ENCODE measurements at places on chromosomes 1 and 21.

DNA sequence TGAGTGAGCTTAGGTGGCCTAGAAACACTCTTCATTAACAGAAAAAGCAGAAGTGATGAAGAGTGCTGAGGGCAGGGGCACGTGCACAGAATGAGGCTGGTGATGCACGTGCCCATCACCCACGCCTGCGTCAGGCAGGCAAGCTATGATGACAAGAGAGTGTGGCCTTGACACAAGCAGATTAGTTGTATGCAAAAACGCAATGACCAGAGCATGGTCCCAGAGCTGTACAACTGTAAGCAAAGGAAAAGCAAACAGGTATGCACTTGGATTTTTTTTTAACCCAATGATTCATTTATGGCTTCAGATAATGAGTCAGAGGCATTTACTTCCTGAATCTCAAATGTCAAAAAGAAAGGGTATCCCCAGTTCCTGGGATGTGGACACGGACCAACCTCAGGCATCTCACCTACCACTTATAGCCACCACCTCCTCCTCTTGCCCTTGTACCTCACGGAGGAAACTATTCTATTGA, 9.1 kb upstream of the TMEM61 start:
- peak; percentile 20 for DNase-seq

- DNase-seq = no peak
Observed at GRCh38 chr1:228161362-228161761, 4.2 kb upstream of the IBA57 start.

DNA sequence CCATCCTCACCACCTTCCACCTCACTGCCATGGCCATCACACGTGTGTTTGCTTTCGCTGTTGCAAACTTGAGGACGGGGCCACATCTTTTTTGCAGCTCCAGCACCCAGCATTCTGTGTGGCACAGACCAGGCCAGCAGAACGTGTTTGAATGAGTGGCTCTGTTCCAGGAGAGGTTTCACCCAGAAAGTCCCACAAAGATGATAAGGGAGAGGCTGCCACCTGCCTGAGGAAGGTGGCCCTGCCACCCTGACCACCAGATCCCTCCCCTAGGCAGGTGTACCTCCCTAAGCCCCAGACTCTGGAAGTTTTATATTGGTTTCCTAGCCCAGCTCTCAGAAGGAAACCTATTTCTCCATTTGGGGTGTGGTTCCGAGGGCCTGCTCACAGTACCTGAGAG, 252.1 kb downstream of the KAZN start:
- DNase-seq = no peak

DNA sequence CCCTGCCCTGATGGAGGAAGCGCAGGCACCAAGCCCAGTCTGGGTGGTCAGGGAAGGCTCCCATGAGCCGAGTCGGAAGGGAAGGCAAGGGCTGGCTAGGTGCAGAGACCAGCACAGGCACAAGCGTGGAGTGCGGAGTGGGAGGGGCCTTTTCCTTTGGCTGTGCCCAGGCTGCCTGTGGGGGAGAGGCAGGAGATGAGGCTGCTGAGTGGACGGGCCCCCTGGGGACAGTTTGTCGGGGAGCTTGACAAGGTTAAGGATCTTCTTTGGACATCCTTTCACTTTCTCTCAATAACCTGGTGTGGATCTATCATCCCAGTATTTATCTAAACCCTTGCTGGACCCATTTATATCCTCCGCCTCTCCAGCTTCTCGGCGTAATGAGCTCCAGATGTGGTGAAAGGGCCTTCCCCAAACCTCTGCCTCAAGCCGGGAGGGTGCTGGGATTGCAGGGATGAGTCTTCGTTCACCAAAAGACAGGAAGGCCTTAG, 42.9 kb downstream of the EPHB2 start:
- no peak for DNase-seq

GRCh38 chr1:65079941-65080340, 68.1 kb upstream of the AK4 start:
- no peak for DNase-seq

DNA sequence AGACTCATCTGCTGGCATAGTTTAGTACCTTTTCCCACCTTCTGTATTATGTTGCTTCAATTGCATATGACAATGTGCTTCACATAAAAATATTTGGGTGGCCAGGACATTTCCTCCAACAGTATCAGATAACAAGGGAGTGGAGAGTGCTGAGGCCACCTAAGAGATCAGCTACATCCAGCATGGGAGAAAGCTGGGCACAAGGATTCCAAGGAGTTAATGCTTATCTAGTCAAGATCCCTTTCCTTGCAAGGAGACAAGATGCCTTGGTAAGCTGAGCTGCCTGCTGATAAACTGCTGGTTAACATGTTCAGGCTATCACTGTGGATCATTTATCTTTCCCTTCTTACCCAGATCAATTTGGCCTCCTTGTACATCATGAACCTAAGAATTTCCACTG, 5.4 kb downstream of the TACSTD2 start:
- DNase-seq = no peak

DNA sequence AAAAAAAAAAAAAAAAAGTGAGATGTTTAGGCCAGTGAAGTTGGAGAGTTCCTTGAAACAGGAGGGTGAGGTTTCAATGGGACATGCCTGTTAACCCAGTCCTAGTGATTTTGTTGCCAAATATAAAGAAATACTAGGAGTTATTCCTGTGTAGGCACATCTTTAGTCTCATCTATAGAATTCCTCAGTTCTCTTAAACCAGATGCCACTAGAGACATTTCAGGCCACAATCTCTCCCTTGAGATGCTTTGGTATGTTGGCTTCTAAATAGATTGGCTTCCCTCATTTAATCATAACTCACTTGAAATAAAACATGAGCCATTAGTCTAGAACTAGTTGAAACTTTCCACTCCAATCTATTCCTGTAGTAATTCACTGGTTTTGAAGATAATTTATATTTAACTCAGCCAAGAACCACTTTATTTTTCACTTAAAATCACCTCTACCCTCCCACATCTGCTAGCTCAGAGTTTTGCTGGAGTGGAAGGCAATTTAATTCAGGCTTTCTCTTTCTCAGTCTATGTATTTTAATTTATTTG, 29.8 kb downstream of the GPR137B start:
- no peak for DNase-seq

DNA sequence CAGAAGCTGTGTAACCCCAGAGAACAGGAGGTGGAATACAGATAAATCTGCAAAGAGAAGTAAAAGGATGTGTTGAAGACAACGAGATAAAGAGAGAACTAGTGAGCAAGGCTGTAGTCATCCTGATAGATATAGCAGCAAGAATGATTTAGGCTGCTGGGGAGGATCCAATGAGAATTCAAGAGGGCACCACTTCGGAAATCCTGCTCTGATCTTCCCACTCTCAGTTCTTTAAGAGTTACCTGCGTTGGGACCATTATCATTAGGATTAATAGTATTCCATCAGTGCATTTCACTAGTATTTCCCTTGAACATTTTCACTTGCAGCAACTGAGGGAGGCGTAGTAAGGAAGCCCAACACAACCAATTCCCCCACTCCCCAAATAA, at the start of gene BRINP3:
Gene BRINP3, minus strand, starts transcription at position 103 of the 387 bp plus-strand sequence.
- no peak for DNase-seq

DNA sequence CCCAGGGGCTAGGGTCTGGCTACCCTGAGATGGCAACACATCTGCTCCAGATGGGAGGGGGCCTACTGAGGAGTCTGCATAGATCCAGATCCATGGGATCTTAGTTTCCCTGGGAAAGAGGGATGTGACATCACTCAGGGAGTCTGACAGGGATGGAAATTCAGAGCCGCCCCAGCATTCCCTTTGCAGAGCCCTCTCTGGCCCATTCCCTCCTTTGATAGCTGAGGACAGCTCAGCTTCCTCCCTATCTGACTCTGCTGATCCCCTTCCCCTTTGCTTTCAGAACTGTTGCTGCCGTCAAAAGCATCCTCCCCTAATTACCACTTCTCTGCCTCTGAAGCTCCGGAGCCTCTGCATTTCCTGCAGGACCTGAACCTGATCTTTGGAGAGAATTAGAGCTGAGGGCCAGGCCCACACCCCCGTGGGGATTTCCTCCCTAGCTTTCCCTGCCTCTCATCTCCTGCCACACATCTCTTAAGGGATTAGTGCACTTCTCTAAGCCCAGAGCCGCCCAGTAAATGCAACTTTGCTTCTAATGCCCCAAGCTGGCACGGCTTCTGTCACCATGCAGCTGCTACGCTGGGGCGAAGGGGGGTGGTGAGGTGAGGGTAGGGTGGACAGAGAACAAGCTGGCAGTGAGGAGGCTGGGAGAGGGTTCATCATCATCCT, 9.5 kb upstream of the ASCL5 start:
- no peak for DNase-seq

GRCh38 chr1:33219886-33220661, 36.2 kb upstream of the ZNF362 start:
- peak; percentile 32 for DNase-seq

GRCh38 chr1:159856576-159856975, 5.9 kb downstream of the VSIG8 start:
- no peak for DNase-seq

DNA sequence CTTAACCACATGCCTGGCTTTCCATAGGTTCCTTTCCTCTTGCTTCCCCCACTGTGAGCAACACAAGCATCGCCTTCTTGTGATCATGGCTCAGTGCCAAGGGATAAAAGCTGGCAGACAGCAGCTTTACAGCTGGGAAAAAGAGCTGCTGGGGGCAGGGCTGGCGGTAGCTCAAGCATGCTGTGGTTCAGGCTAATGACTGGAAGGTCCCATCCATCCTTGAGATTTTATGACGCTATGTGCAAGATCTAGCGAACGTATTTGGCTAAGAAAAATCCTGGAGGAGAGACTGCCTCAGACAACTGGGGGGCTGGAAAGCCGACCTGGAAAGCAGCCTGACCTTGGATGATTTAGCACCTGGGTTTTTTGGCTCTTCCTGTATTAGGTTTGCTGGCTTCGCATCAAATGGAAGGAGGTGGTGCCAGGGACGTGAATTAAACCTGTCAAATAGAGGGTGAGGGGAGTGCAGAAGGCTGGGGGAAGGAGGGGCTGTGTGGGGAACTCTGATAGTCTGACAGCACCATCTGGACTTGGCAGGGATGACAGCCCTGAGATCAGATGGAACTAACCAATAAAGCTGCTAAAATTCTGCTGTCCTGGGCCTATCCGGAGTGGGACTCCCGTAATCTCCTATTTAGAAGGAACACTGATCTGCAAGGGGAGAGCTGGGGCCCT, 34.8 kb downstream of the ZMYND12 start:
- peak; percentile 73 for DNase-seq

GRCh38 chr1:230609208-230609607, 33.1 kb upstream of the COG2 start:
- DNase-seq = no peak

GRCh38 chr1:19419691-19420090, 65.6 kb downstream of the CAPZB start:
- no peak for DNase-seq

GRCh38 chr21:34579411-34579810, 35.5 kb downstream of the RCAN1 start:
- DNase-seq = no peak

DNA sequence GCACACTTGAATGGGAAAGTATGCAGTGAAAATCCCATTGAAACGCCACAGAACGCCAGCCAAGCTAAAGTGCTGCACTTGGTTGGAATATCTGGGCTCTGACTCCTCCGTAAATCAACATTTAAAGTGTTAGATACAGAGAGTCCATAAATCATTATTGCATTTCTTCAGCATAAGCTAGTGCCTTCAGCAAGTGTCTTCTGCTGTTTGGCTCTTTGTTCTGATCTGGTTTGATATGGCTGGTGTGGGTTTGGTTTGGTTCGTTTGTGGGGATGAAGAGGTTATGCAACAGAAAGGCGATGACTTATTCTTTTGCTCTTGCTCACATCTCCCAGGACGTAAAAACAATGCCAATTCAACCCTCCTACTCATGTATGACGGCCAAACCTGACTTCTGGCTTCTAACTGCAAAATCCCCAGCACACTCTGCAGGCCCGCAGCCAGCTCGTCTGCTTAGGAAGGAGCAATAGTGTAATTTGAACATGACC, 121.8 kb upstream of the ERG start:
- DNase-seq = no peak

DNA sequence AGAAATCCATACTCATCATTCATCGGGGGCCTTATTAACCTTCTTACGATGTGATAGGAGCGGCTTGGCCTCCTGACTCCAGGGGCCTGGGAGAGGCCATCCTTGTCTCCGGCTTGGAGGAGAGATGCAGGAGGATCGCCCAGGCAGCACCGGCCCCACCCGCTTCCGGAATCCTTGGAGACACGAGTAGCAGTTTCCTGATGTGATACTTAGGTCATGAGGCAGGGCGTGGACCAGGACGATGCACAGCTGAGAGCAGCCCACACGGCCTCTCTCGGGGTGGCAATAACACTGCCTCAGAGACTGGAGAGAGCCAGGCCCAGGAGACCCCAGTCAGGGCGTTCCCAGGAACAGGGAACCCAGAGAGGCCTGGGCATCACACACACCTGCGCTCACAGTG, 163.6 kb upstream of the ARHGEF16 start:
- no peak for DNase-seq

DNA sequence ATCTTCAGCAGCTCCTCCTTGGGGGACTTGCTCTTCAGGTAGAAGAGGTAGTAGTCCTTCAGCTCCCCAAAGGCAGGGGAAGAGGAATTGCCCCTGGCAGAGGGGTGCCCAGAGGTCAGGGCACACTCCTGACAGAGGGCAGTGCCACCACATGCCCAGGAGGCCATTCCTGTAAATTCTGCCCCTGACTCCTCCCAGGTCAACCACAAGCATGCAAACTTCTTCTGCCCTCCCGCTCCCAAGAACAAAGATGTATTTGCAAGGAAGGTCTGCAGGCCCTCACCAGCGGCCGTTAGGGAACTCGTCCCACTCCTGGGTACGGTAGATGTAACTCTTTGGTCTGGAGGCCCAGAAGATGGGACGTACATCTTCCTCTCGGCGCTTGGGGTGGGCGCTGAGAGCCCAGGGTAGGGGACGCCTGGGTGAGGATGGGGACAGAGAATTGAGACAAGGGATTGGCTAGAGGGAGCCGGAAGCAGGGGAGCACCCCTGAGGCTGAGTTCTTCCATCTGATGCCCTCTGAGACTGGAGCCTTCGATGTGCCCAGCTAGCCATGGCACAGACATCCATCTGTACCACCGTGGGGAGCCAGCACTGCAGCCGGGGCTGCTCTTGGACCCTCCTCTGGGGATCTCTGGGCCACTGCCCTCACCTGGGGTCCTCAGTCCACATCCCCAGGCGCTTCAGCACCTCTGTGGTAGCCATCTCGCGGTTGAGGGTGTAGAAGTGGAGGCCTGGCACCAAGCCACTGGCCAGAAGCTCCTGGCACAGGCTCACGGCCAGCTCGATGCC, 11.1 kb downstream of the MTHFR start:
- DNase-seq = no peak

GRCh38 chr1:151455966-151456365, 3.3 kb downstream of the POGZ start:
- DNase-seq = no peak

- DNase-seq = no peak
Observed at GRCh38 chr1:234881893-234882771, 246.5 kb downstream of the TOMM20 start.

All from mesothelial cell of epicardium (in vitro differentiated cells).